ENCODE measurements at places on chromosomes 4 and X.
A peak's percentile ranks its signal among the peaks of the same experiment; 100 is the strongest.

DNA sequence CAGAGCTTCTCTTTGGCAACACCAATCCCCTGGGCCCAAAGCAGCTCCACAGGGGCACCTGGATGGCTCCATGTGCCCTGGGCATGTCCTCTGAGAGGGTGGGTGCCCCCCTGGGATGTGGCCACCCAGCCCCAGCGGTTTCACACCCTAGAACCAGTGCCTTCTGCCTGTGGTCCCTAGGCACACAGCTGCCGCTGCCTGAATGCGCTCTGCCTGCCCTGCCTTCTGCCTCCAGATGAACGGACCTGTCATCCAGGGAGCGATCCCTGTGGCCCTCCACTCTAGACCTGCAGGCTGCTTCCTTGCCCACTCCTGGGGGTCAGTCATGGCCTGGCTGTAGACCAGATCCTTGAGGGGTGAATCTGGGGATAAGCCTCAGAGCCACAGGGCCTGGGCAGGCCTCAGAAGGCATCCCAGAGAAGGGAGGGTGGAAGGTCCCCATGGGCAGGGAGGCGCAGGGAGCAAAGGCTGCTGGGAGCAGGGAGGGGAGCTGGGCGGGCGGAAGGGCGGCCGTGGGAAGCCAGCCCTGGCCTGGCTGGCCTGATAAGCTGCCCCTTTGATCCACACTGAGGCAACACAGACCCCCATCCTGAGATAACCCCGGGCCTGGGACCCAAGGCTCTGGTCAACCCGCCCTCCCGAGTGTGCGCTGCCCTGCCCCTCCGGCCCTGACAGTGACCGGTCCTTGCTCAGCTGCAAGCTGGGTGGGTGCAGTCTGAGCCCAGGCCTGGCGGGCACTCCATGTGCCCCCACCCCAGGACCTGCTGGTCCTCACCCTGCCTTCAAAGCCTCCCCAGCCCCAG lies 8.1 kb upstream of the FGFR3 start:
- DNase-seq: no peak

DNA sequence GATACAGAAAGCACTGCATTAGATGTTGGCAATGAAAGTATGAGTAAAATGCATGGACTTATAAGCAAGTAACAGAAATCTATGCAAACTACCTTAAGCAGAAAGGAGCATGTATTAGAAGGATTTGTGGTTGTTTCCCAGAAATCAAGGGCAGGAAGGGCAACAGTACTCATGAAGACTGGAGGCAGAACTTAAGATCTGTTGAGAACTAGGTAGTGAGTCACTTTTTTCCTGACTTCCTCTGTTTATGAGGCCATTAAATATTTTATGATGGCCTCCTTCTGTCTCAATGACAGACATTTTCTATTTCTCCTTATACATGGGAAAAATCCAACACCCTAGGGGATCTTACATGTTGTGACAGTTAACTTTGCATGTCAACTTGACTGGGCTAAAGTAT lies 398.2 kb downstream of the MID1IP1 start:
- DNase-seq: no peak

DNA sequence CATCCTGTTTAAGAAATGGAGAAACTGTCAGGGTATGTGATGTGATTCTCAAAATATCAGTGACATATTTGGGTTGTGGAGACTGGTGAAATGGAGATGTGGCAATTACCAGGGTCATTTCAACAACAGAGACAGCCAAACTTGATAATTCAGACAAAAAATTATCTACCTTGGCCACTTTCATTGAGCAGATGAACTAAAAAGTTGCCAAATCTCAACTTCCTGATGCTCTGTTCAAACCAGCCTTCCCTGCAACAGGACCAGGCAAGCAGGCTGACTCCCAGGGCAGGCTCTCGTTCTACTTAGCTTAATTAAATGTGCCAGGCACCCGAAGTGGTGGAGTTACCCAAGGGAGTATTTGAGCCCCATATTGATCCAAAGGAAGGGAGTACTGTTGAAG lies 199.6 kb downstream of the AFF2 start:
- DNase-seq: no peak

DNA sequence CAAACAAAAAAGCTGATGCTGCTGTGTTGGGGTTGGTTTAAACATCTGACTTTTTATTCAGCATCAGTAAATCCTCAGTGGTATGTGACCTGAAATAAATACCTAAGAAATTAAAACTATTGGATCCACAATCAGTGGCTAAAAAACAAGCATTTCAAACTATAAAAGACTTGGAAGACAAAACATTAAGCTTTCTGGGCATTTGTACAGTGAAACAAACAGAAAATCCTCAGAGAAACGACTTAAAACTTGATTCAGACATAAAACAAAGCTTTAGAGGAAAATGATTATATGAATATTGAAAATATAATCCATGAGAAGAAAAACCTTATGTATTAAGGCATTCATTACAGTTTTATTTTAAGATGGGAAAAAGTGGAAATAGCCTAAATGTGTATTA lies 213.3 kb upstream of the INTU start:
- no peak for DNase-seq

DNA sequence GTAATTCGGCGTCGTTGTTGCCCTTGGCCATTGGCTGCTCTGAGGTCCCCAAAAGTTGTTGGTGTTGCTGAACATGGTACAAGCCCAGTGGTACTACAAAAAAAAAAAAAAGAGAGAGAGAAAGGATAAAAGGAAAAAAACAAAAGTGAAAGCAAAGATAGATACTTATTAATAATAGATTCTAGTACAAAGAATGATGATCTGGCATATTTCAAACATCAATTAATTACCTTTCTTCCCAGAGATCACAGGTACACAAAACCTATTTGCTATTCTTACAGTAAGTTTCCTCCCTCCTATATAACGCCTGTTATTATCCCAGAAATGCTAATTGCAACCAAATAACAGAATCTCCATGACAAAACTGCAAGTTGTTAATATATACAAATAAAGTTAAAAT lies 188.9 kb downstream of the FBXW7 start:
- no peak for DNase-seq

DNA sequence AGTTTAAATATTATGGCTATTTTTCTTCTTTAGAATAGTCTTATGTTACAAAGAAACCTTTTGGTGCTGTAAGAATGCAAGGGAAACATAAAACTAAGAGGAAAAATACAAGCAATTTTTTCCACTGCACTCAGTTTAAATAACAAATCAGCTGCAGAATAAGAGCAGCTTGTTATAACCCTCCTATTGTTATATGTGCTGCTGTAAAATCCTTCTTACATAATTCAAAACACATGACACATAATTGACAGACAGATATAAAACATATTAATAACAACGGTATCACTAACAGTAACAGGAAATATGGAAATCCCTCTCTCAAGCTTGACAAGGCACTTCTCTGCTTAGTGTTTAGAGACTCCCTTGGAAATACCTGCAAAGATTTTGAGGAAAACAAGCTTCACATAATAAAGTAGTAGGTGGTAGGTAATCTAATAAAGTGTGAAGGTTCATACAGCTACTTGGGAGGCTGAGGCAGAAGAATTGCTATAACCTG lies 385.3 kb upstream of the HS3ST1 start:
- no peak for DNase-seq

GRCh38 chr4:141898346-141898745 lies 262.0 kb downstream of the IL15 start:
- no peak for DNase-seq

GRCh38 chr4:11894977-11895376 lies 466.3 kb upstream of the HS3ST1 start:
- no peak for DNase-seq

DNA sequence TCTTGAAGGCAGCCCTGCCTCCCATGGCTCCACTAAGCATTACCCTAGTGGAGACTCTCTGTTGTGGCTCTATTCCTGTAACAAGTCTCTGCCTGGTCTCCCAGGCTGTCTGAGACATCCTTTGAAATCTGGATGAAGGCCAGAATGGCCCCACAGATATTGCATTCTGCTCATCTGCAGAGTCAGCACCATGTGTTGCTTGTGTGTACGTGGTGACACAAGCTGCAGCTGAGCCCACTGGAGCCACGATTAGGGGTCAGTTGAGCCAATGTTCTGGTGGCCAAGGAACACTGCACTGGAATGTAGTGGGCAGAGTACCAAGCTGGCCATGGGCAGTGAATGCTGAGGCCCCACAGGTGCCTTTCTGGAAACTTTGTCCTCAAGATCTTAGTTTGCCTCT lies 29.2 kb downstream of the GRID2 start:
- no peak for DNase-seq

GRCh38 chr4:32010221-32010620 lies 1290.1 kb downstream of the PCDH7 start:
- no peak for DNase-seq

DNA sequence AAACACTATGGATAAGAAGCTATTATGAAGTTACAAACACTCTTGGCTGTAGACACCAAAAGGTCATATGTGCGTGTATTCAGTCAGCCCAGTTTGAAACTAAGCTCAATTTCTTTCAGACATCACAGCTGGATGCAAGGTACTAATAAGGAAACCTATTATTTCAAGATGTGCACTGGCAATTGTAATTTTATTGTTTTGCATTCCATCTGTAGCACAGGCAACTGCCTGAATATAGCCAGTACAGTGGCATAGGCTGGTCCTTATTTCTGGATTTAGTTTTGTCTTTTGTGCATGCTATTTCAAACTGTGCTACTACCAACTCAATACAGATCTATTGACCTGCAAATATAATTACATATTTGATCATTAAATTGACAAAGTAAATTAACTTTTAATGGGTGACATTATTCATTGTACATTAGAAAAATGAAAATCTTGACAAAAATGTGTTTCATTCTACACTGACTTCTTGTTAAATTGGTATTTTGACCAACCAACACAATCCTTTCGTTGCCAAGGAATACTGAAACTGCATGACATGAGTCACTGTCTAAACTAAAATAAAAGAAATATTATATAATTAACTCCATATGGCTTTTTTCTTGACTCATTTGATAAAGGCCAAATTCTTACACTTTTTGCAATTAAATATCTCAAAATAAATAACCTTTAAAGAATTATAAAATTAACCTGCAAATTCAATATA lies 594.3 kb upstream of the ADGRL3 start:
- DNase-seq: no peak

GRCh38 chrX:4844376-4844775 lies 1130.9 kb upstream of the PRKX start:
- DNase-seq: no peak

DNA sequence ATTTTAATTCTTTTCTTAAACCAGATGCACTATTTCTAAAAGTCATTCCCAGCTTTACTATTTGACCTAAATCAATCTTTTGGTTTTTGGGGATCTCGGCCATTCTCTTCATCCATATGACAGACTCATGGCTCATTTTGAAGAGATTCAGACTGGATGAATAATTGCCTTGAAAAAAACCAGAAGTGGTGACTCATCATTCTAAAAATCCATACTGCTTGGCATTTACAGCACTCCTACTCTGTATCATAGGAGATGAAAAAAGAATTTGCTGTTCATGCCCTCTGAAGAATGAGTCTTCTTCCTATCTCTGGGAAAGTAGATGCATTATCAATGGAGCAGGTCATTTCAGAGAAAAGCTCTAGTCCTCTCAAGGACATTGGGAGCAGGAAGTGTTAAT lies 220.5 kb upstream of the RPS6KA3 start:
- no peak for DNase-seq

DNA sequence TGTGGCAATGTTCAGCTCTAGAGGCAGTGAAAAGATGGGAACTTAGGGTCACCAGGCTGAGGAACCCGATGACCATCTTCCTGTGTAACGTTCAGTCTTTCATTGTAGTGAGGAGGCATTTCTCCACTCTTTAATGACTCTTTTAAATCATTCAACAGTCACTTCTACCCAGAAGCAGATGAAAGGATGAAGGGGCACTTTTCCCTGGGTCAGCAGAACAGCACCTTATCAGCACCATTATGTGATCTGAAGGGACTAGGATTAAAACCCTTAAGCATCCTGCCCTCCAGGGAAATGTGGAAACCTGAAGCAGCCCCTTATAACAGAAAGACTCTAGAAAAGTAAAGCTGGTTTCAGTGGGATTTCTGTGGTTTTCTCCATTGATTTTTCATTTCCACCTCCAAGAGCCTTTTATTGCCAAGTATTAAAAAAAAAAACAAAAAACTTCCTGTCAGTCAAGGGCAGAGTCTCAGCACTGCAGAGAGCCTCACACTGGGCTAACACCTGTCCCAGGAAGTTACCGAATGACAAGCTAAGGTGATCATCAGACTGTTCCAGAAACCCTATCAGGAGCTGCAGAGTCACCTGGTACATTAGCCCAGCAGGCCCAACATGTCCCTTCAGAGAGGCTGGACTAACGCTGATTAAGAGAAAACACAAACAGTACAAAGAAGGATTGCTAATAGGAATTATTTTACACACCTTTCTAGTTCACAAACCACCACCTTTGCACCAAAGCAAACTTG lies 185.9 kb downstream of the SHROOM3 start:
- no peak for DNase-seq

GRCh38 chr4:169024762-169025161 lies 14.7 kb upstream of the CBR4 start:
- no peak for DNase-seq

DNA sequence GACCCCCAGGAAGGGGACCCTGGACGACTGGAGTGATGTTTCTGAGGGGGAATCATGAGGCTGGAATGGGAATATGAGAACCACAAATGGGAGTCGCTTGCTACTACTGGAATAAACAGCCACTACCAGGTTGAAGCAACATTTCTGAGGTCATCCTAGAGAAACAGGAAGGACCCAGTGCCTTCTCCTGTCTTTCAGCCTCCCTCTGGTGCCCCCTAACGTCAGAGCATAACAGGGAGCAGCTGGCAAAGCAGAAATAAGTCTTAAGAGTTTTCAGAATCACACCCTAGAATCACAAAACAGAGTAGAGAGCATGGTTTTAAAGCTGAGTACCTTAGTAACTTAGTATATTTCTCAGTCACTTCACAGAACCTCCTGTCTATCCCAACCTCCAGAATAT lies 347.8 kb upstream of the PITX2 start:
- no peak for DNase-seq

- no peak for DNase-seq
Observed at GRCh38 chrX:120452131-120452530, 17.0 kb downstream of the LAMP2 start.

GRCh38 chr4:24686866-24687692 lies 102.7 kb upstream of the DHX15 start:
- DNase-seq: no peak

DNA sequence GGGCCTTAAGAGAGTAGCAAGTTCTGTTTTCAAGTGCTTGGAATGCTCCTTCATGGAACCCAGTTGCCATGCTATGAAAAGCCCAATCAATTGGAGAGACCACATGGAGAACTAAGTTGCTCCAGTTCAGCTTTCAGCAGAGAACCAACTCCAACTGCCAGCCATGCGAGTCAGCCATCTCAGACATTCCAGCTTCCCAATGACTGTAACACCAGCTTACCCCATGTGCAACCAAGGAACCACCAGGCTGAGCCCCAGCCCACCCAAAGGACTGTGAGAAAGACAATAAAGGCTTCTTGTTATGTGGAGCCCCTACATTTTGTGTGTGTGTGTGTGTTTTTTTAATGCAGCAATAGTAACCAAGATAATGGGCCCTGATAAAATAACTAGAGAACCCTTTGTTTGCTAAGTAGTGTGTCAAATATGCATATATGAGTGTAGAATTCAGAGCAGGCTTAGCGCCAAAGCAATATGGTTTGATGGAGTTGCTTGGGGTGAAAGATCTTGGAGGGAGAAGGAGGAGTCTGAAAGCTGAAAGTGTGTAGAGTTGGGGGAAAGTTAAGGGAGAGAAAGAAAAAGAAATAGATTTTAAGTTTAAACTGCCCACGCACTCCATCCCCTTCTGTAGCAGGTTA lies 35.0 kb upstream of the CCKAR start:
- peak; percentile 31 for DNase-seq
